ENCODE measurements at places on chromosomes 11 and 22.

DNA sequence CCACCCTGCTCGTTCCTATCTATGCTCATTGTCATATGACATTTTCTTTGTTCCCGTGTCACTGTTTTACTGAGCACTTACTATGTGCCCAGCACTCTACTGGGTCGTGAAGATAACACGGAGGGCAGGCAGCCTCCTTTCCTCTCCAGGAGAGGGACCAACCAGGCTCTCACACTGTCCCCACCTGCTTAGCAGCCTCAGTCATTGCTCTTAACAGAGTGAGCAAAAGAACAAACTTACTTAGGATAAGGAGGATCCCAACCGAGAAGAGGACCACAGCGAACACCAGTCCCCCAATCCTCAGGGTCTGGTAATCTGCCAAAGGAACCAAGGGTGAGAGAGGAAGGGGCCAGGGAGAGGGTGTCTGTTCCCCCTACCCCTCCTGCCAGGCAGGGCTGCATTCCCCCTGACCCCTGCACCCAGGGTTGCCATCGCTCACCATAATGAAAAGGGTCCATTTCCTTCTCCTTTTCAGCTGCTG, 17.0 kb upstream of the FXYD2 start:
- DNase-seq = no peak

GRCh38 chr11:70710601-70711000, 312.3 kb downstream of the CTTN start:
- no peak for DNase-seq

DNA sequence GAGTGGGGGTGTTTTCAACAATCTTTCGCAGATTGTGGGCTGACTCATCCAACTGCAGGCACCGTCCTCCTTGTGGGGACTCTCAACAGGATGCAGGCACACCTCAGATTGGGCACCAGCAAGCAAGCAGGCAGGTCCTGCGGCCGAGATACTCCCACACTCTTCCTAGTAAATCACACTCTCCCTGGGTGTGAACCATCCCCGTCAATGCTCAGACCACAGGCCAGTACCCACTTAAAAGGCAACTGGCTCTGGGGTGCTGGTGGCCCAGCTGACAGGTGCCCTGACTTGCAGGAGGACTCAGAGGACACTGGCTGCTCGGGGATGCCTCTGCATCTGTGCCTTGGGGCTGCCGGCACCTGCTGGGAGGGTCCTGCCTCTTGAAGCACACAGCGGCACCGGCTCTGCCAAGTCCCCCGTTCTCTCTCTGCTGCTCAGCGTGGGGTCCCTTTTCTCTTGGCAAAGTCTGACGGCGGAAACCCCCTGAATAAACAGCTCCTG, 282.5 kb downstream of the CTTN start:
- no peak for DNase-seq

- peak; percentile 92 for DNase-seq
These were observed at the start of gene TUBGCP6 for GRCh38 chr22:50244420-50245213. TUBGCP6 (minus strand) TSS chr22:50245023; CDS start chr22:50244459, 564 bp downstream.

DNA sequence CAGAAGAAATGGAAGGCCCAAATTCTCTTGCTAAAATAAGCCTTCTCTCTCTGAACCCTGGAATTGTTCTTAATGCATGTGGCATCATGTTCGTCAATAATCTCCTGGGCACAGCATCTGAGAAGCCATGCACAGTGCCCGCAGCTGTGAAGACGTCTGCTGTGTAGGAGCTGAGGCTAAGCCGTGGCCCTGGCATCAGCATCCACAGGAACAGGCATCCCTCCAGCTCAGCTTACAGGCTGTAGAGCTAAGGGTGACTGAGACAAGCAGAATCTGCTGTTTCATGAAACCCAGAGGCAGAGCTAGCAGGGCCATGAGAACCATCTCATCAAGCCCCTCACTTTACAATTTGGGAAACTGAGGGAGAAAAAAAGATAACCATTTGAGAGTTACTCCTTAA, 60.6 kb downstream of the SEZ6L start:
- no peak for DNase-seq
